ENCODE measurements at places on chromosomes 1 and 21. TPM values are rescaled to one million over a fixed set of nuclear protein-coding genes. Genes with fewer than 3 reads are reported as not detected.

Gene SLC9C2
- total RNA-seq, result not detected

Gene FLG2
- not detected for total RNA-seq

Gene TNFRSF18
- not detected for total RNA-seq

Gene NHLH1
- total RNA-seq, result not detected

Gene GJA8
- not detected for total RNA-seq

Gene PHGDH
- 298 TPM for total RNA-seq

Gene KIAA1614
- 8.6 TPM for total RNA-seq

- DNase-seq, result peak; percentile 53
These were observed 614 bp upstream of the CACNA1E start for GRCh38 chr1:181482521-181483284.

DNA sequence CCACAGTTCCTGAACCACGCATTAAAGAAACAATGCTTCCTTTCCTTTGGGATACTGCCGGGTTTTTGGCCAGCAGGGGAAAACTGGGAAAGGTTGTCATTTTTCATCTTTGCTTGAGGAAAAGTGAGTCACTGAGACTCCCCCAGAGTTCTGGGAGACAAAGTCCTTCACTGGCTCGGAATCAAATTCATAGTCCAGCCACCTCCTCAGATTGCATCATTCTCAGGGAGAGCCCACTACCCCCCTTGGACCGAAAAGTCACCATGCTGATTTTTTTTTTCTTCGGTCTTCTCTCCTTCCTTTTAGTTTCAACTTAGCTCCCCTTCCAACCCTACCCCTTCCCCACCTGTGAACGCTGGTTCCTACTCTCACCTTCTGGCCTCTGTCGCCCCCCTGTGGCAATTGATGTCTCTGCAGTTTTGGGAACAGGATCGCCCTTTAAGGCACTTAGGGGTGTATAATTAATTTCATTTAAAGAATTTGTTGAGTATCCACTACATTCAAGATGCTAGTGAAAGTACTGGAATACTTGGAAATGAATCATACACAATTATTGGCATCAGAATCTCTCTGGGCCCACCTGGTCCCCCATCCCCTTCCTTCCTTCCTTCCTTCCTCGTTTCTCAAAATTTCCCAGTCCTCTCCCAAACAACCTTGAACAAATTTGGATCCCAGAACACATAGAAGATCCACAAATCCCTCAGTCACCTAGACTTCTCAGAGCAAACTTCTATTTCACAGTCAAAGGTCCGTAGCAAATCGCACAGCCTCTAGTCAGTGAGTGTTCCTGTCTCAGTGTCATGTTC lies 6.9 kb downstream of the ACKR1 start:
- peak; percentile 34 for DNase-seq

- peak; percentile 42 for DNase-seq
These were observed 3.5 kb downstream of the NIPAL3 start for GRCh38 chr1:24418898-24419628.

DNA sequence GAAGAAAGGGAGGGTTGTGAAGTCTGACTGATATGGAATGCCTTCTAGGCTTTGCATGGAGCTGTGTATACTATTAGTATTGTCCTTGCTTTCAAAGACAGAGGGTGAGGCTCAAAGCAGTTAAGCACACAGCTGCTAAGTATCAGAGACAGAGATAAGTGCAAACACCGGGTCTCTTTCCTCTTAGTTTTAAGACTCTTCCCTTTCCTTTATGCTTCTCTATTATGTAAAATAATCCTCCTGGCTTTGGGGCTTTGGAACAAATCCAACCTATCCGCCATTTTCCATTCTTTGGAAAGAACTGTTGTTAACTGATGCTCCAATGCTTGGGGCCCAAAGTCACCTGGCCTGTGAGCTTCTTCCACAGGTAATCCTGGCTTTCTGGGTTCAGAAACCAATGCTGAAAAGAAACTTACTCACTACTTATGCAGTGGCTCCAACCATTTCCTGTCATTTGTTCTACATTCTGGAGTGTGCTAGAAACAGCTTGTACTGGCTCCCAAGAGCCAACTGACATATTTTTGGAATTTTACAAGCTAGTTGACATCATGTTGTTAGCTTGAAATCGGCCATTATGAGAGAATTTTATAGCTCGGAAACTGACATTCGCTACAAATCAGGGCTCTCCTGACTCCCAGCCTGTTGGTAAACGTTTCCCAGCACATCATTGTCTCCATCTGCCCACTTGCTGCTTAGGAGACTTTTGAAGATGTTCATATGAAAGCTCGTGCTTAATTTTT lies 67.5 kb downstream of the DNTTIP2 start:
- DNase-seq, result peak; percentile 31

- no peak for DNase-seq
These were observed 33.1 kb upstream of the ZNF644 start for GRCh38 chr1:91054780-91055481.

DNA sequence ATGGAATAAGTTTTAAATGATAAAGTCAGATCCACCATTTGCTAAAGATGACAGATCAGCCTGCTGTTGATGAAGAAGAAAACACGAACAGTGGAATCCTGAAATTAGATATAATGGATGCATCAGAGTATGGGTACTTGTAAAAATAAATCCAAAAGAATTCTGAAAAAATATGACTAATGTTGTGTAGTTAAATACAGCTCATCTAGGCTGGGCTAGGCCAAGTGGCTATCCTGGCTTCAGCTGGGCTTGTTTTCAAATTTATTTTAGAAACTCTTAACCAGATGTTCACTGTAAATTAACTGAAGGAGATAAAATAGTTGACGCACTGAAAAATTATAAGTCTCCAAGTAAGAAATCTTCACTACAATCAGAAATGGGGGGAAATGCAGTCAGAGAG lies 7.4 kb upstream of the RGS2 start:
- peak; percentile 43 for DNase-seq

GRCh38 chr1:163173121-163173520 lies 29.6 kb downstream of the RGS5 start:
- peak; percentile 39 for DNase-seq

DNA sequence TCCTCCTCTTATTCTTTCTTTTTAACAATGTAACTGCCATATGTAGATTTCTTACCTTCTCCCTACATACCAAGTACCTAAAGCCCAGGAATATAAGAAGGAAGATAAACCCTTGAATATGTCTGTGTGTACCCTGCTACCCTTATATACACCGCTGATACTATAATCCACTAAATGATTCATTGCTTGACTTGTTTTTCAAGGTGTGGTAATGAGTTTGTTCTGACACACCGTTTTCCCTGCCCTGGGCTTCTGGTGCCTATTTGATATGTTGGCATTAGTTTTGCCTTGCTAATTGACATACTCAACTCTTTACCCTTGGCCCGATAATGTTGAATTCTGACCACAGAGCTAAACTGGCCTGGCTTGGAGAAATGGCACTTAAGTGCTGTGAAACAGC lies 64.3 kb downstream of the IL23R start:
- DNase-seq, result no peak

DNA sequence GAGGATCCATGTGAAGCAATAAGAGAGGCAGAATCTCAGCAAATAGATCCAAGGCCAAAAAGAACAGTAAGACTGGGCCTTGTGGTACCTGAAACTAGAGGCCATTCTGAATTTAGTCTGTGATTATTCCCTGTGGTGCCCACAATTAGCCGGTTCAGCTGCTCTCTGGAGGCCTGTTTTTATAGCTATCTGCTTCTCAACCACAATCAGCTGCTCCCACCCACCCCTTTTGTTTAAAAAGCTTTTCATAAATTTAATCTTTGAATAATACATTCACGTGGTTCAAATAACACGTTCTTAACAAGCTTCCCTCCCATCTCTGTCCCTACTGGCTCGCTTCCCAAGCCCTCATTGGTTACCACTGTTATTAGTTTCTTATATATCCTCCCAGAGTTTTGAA lies 18.0 kb downstream of the UBE2T start:
- DNase-seq, result no peak

DNA sequence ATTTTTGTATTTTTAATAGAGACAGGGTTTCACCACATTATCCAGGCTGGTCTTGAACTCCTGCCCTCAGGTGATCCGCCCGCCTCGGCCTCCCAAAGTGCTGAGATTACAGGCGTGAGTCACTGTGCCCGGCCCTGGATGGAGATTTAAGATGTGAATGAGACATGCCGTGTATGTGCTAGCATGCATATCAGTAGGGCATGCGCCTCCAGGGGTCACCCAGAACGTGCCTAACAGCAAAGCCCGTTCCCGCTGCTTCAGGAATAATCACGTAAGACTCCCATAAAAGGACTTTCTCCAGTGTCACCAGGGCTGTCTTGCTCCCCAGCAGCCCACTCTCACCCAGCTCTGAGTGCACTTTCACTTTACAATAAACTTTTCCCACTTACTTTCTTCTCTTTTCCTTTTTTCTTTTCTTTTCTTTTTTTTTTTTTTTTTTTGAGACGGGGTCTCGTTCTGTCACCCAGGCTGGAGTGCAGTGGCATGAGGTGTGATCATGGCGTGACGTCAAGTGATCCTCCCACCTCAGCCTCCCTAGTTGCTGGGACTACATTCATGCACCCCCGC lies 46.9 kb upstream of the DISP3 start:
- no peak for DNase-seq

DNA sequence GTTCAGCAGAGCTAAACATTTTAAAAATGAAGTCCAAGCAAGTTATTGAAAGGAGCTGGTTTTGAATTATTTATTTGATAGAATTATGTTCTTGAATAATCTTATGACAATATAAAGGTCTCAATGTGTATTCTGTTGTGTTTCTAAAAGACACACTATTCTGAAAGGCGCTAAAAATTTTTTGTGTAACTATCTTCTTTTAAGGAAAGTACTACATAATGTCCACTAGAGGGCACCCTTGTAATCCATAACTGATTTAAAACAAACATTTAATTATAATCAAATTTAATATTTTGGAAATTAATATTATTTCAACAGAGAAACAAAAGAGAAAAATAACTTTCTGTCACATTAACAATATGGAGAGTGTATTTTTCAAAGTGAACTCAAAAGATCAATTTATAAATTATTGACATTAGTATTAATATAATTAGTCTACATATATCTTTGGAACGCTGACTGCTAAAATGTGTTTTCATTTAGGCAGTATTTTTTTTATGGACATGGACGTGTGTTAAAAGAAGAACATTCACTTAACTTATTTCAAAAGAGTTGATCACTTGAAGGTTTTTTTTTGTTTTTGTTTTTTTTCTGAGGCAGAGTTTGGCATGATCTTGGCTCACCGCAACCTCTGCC lies 248.4 kb downstream of the DENND1B start:
- peak; percentile 66 for DNase-seq

GRCh38 chr1:180698580-180698979 lies 66.8 kb downstream of the XPR1 start:
- no peak for DNase-seq

DNA sequence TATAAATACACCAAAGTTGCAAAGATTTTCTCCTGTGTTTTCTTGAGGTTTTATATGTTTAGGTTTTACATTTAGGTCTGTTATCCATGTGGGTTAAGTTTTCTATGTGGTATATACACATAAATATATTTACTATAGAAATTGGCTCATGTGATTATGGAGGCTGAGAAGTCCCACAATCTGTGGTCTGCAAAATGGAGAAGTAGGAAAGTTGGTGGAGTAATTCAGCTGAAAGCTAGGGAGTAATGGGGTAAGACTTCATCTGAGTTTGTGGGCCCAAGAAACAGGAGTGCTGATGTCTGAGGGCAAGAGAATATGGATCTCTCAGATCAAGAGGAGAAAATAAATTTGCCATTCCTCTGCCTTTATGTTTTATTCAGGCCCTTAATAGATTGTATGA lies 146.0 kb downstream of the GPATCH2 start:
- DNase-seq, result no peak

DNA sequence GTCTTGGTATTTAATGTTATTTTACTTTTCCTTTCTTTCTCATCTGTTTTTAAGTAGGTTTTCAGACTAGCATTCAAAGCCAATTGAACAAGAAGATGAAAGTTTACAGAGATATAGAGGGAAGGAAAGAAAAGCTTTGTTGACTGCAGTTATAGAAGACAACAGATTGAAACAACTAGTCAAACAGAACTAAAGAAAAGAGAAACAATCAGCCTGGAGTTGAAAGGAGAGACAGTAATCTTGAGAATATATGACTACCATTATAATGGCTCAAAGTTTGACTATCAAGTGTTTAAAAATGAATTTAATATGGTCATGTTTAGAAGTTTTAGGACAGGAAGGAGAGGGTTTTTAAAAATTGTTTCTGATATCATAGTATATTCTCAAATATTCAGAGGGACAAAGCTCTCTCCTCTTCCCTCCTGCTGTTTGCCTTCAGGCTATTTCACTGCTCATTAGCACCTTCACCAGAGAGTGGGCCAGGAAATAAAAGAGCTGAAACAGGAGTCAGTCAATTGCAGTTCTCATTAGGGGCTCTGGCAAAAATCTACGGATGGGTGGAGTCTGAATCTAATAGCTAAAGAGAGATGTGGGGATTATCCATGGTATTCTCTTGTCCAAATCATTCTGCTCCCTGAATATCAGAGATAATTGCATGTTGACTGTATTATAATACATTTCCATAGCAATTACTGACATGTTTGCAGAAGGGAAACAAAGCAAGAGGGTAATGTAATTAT lies 577.8 kb downstream of the BRINP3 start:
- DNase-seq, result no peak

DNA sequence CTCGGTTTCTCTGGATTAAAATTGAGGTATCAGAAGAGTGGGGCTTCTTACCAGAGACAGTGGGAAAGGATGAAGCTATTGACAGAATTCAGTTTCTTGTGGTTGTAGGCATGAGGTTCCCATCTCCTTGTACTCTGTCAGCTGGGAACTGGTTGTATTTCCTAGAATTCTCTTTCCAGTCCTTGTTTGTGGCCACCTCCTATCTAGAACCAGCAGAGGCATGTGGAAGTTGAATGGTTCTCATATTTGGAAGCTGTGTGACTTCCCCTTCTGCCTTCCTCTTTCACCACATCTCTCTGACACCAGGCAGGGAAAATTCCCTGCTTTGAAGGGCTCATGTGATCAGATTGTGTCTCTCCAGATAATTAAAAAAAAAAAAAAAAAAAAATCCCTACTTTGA lies 457.7 kb upstream of the ADAMTS5 start:
- DNase-seq, result peak; percentile 50

DNA sequence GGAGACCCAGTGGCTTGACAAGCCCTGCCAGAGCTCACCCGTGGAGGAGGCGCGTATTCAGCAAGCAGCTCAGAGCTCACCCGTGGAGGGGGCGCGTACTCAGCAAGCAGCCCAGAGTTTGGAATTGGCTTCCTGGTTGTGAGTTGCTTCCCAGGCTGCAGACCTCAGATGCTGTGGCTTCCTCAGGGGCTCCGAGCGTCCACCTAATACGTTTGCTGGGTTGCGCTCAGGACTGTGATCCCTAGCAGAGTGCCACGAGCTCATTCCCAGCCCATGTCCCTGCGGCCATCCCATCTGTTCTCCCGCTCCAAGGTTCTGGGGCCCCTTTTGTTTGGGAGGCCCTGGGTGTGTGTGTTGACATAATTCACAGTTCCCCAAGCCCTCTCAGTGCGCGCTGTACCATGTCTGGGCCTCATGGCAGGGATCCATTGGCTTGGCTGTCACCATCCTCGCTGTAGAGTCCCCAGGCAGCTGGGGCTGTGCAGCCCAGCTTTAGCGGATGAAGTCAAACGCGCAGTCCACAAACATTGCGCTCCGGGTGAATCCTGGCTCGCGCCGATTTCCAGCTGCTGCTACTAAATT lies 3.6 kb downstream of the AJAP1 start:
- no peak for DNase-seq

GRCh38 chr1:36846357-36846756 lies 188.0 kb downstream of the GRIK3 start:
- no peak for DNase-seq
